ENCODE measurements at places on chromosomes 4 and X.

- no peak for DNase-seq
These were observed 49.0 kb downstream of the CRMP1 start for GRCh38 chr4:5843573-5844530.

DNA sequence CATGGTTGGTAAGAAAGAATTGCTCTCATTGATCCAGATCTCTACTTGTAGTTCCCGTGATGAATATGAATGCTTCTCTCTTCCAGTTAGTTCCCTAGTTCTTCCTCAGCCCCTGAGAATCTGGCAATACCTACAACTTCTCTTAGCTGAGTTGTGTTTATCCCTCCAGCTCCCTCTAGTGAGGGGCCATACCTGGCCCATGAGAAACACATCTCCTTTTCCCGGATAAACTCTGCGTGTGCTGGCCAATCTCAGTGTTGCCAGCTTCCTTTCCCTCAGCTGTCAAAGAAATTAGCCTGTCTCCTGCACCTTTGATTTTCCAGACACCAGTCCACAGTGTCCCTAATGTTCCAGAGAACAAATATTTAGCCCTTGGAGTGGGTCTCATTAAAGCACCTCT is 5.7 kb downstream of the CBLL2 start:
- no peak for DNase-seq

- DNase-seq: no peak
These were observed 220.7 kb downstream of the TACR3 start for GRCh38 chr4:103499094-103499493.

GRCh38 chrX:118565853-118566252 is 70.2 kb downstream of the DOCK11 start:
- DNase-seq: no peak

DNA sequence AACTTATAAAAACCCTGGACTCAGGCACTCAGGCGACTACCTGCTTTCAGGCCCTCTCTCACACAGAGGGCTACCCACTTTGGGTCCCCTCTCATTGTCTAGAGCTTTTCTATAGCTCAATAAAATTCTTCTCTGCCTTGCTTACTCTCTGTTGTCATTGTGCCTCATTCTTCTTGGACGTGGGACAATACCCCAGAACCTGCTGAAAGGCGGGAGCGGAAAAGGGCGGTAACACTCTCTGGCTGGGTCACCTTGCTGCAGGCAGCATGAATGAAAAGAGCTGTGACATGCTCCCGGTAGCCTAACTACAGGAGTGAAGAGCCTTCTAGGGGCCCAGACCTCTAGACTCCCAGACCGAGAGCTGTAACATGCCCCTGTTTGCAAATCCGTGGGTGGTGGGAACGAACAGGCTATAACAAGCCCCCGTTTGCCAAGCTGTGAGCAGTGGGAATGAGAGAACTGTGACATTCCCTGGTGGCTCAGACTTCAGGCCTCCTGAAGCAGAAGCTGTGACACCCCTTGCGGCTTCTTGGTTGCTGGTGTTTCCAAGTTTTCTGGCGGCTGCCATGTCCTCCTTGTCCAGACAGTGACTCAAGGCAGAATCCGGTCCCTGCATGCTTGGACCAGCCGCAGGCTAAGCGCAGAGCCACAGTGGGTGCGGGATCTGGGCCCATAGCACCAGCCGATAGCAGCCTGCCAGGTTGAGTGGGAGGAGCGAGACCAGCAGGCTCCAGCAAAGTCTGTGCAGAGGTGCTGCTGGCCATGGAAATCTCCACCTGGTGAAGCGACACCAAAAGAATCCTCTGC is 684.6 kb downstream of the ARAP2 start:
- no peak for DNase-seq

- no peak for DNase-seq
These were observed 764 bp upstream of the MTHFD2L start for GRCh38 chr4:74157154-74157553.

DNA sequence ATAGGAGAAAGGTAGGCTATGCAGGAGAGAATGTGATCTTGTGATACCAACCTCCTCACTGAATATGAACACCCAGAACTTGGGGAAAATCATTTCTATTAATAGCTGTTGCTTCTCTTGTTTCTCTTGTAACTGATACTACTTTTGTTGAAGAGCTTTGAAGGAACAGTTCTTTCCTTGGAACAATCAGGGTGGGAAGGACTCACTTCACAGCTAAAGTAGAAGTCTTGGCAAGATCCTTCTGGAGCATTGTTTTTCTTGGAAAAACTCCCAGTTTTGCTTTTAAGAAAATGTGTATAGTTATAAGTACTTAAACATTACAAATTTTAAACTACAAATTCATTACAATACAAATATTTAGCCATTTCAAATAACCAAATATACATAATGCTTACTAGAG is 19.1 kb upstream of the XK start:
- no peak for DNase-seq

DNA sequence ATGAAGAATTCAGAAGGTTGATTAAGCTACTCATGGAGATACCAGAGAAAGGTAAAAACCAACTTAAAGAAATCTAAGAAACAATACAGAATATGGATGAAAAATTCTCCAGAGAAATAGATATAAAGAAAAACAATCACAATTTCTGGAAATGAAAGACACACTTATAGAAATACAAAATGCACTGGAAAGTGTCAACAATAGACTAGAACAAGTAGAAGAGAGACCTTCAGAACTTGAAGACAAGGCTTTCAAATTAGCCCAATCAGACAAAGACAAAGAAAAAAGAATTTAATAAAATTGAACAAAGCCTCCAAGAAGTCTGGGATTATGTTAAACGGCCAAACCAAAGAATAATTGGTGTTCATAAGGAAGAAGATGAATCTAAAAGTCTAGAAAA is 9.6 kb downstream of the STBD1 start:
- no peak for DNase-seq

- no peak for DNase-seq
These were observed 87.6 kb upstream of the EXOC1L start for GRCh38 chr4:55731959-55732358.

DNA sequence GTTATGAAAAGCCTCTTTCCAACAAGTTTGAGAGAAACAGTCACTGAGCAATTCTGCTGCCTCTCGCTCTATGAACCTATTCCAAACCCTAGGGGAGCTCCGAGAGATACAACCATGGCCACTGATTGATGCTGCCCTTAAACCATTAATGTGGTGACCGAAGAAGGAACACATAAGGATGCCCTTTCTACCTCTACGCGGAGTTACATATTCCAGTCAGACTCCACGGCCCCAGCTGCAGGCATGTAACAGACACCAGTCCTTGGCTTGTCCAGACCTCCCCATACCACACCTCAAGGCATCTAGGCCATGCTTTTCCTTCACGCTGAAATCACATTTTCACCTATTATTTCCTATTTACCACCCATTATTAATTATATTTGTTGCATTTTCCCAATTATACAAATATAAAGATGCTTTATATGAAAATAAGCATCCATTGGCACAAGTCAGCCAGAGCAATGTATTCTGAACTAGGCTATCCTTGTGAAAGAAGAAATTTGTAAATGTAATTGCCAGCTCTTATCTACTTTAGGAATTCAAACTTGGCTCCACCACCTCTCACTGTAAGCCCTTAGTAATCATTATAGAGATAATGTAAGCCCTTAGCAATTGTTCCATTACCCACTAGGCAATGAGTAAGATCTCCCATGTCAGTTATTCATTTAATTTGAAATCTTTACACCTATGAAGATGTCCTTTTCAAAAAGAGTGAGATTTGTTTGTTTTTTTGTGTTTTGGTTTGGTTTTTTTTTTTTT is 338.4 kb downstream of the NR3C2 start:
- DNase-seq: no peak

- DNase-seq: no peak
These were observed 60.0 kb downstream of the SLC9B1 start for GRCh38 chr4:102959496-102959895.

DNA sequence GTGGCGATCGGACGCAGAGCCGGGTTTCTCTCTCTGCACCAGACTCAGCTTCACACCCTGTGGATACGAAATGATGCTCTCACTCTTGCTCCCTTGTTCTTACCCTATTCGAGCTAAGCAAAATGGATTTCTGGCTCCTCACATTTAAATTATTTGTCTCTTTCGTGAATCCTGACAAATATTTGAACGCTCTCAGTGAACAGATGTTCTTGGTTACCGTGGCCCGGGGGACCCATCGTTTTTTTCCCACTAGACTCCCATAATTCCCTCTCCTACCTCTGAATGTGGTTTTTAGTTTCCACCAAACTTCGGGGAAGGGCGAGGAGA is 630 bp downstream of the SMARCA5 start:
- DNase-seq: no peak

DNA sequence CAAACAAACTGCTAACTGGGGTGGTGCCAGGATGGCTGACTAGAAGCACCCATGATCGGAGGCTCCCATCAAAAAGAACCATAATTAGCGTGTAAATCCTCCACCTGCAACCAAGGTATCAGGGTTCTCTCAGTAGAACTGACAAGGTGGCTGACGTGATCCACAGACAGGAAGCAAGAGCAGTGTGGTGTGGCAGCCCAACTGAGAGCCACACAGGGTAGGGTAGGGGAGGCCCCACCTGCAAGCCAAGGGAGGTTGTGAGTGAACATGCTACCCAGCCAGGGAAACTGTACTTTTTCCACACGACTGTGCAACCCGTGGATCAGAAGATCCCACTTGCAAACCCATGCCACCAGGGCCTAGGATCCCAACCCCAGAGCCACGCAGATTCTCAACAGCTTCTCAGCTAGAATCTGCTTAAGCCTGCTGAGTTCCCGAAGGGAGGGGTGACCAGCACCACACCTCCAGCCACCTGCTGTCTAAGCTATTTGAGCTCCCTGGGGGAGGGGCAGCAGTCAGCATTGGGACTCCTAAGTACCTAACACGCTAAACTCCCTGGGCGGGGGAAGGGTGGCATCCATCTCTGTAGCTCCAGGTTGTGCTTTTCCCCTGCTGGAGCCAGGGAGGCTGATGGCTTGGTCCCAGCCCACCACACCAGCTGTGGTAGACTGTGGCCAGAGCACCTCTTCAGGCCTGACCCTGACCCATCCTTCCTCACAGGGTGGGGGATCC is 425.1 kb downstream of the GPM6A start:
- no peak for DNase-seq

DNA sequence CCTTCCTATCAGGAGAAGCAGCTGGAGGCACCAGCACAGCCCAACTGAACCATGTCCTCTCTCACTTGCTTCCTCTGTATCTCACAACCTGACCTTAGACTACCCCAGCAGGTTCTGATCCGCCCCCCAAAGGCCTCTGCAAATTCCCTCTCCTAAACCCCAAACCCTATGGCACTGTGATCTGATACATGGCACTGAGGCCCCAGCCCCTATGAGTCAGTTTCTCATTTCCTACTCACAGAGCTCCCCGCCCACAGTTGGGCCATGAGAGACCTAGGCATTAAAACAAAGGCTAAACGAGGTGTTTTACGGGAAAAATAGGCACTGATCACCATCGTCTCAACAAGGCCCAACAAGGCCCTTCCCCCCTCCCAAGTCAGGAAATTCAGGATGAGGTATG is 19.1 kb downstream of the SASH3 start:
- no peak for DNase-seq

- DNase-seq: no peak
These were observed 123.3 kb downstream of the RNF150 start for GRCh38 chr4:141009931-141010330.

DNA sequence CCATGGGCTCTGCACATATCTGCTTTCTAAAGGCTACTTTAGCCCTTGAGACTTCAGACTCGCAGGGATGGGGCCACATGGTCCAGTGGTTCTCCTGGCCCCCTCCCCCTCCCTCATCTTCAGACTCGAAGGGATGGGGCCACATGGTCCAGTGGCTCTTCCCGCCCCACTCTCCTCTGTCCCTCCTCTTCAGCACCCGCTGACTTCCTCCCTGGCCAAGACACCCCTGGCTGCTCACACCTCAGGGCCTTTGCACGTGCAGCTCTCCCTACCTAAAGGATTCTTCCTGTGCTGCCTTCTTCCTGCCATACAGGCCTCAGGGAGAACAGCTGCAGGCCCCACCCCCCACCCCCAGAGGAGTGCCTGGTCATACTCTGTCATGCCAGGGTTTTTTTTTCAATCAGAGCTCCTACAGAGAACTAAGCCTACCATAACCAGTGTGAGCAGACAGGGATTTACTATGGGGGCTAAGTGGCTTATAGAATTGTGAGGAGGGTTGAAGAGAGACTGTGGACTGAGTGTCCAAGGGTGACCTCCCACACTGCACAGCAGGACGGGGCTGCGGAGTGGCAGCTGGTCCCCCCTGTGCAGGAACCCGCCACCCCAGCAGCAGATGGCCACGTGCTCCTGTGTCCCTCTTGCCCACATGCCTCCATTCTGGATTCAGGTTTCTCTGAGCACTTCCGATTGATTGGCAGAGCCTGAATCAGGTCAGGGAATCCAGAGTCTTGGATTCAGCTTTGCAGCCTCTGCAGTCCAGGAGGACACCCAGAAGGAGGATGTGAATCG is 6.1 kb upstream of the SPON2 start:
- DNase-seq: no peak

DNA sequence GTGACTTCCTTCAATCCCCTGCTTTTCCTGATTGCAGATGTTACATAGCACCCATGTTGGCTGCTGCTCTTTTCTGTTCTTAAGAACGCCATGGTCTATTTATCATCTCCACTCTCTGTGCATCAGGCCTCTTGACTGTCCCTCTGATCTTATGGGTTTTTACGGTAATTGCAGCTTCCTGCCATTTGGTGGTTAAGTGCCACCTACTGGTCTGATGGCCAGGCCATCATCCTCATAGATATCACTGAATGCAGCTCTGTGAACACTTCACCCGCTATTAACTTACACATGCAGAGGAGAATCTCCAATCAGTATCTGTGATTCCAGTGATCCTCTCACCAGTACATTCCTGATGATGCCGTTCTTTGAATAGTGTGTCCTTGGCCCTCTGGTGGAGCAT is 382.4 kb downstream of the TRAM1L1 start:
- DNase-seq: no peak

- DNase-seq: no peak
These were observed 341.4 kb downstream of the DHRSX start for GRCh38 chrX:2159393-2159792.

DNA sequence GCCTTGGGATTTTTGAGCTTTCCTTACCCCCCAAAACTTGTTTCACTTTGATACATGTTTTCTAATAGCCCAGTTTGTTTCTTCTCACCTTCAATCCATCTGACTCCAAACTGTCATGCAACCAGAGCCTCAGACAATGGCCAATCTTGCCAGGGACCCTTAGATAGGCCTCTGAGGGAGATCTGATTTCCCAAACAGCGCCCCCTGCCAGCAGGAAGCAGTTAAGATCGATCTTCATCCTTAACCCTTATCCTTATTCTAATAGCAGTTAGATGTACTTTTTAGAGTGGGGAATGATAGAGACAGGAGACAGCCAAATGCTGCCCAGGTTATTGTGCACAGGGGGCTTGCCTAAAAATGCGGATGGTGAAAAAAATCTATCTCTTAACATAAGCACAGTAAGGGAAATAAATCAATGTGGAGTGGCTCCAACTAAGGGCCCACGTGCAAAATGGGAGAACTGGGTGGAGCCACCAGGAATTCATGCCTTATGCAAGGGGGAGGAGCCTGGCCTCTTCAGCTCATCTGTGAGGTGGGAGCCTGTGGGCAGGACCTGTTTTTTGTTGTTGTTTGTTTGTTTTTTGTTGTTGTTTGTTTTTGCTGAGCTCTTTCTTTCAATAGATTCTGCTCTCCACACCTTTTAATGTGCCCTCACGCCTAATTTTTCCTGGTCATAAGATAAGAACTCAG is 833.6 kb upstream of the AGA start:
- no peak for DNase-seq

GRCh38 chrX:11426712-11427452 is 133.7 kb downstream of the AMELX start:
- no peak for DNase-seq

GRCh38 chr4:37338972-37339371 is 94.4 kb downstream of the NWD2 start:
- DNase-seq: no peak

GRCh38 chr4:158036998-158037397 is 135.8 kb downstream of the GASK1B start:
- DNase-seq: no peak
